ENCODE measurements at places on chromosomes 16 and 17.

- DNase-seq, result no peak
Measured at GRCh38 chr17:41678907-41679739, 9.6 kb upstream of the EIF1 start.

DNA sequence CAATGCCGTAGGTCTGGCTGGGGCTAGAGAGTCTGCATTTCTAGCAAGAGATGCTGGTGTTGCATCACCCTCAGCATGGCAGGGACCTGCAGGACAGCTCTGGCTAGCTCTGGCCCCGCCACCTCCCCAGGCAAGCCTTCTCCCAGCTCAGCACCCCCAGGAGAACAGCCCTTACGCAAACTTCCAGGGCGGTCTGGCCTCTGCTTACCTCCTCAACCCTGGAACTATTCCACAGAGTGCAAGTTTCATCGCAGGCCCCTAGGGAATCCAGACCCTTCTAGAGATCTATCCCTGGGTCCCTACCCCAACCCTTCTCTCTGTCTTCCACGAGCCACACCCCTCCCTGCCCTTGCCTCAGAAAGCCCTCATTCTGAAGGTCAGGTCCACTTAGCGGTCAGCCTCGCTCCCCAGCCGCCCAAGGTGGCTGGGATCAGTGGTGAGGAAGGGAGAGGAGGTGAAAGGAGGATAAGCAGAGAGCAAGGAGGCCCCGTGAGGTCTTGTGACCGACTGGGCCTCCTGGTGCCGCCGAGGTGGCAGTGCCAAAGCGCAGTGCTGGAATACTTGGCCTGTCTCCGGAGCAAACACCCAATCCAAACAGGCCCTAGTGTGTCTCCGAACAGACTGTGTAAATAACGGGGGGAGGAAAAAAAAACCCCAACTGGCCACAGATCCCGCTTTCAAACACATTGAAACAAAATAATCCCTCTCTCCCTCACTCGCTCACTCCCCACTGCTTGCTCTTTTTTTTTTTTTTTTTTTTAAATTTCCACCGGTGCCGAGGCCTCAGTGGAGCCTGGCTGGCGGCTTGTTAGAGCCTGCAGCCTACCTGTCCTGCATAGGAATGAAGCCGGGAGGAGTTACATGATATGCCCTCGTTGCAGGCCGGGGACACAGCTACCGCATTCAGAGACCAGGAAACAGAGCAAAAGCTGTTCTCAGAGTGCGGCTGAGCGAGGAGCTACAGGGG lies 380.9 kb downstream of the SOX9 start:
- no peak for DNase-seq

DNA sequence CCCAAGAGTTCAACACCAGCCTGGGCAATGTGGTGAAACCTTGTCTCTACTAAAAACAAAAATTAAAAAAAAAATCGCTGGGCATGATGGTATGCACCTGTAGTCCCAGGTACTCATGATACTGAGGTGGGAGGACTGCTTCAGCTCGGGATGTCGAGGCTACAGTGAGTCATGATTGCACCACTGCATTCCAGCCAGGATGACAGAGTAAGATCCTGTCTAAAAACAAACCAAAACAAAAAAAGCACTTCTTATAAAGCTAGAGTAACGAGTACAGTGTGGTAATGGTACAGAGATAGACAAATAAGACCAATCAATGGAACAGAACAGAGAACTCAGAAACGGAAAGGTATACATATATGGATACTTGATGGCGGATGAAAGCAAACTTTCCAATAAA lies 4.4 kb downstream of the NSMCE1 start:
- DNase-seq, result no peak

DNA sequence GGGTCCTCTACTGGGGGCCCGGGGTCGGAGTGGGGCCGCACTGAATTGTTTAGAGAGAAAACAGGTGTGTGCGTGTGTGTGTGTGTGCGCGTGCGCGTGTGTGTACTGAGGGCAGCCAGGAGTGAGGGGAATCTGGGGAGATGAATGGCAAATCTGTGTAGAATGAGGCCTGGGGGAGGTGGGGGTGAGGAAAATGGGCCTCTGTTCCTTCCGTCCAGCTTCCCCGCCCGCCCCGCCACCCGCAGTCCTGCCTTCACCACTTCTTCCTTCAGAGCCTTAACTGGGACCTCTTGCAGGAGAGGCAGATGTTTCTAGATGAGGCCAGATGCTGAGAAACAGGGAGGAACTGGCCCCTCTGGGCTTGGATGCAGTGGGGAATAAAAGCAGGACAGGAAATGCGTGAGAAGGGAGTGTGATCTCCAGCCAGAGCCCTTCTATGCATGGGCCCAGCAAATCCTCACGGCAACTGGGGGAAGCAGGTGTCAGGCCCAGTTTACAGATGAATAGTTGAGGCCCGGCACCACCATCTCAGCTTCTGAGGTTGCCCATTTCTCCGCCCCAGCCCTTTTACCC lies 29.7 kb upstream of the NGFR start:
- DNase-seq, result no peak

DNA sequence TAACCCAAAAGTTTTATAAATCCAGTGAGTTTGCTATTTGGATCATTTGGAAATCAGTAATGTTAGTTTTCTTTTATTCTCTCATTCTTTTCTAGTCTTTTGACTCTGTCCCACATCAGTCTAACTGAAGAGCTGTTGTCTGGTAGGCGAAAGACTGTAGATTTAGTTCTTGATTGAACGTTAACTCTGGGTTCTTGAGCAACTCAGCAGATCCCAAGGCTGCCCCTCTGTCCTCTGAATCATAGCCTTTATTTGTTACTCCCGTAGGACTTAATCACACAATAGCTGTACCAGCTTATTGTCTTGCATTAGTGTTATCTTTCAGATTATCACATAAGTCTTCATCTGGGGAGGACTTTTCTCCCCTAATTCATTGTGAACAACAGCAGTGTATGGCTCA lies 119.3 kb upstream of the TOM1L1 start:
- no peak for DNase-seq
